Activated naive CD4-positive, alpha-beta T cell treated with anti-CD3 and anti-CD28 coated beads, Interleukin-2, amount 50 U/mL, for 16 hours (primary cell): ENCODE measurements at places on chromosomes 6 and 20.
A peak's percentile ranks its signal among the peaks of the same experiment; 100 is the strongest.

- peak; percentile 55 for DNase-seq
Observed at GRCh38 chr6:392441-393390, 1.2 kb downstream of the IRF4 start.

GRCh38 chr6:72911463-72912155 is 289.7 kb downstream of the KCNQ5 start:
- DNase-seq = no peak

DNA sequence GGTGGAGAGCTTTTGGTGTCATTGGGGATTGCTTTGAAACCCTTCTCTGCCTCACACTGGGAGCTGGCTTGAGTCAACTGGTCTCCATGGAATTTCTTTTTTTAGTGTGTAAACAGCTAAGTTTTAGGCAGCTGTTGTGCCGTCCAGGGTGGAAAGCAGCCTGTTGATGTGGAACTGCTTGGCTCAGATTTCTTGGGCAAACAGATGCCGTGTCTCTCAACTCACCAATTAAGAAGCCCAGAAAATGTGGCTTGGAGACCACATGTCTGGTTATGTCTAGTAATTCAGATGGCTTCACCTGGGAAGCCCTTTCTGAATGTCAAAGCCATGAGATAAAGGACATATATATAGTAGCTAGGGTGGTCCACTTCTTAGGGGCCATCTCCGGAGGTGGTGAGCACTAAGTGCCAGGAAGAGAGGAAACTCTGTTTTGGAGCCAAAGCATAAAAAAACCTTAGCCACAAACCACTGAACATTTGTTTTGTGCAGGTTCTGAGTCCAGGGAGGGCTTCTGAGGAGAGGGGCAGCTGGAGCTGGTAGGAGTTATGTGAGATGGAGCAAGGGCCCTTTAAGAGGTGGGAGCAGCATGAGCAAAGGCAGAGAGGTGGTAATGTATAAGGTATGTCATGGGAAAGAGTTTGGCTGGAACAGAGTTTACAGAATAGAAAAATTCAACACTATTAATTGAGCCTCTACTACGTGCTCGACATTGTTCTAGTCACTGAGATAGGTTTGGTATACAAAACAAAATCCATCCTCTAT is 31.2 kb downstream of the SRSF3 start:
- no peak for DNase-seq

- no peak for DNase-seq
Observed at GRCh38 chr20:5136096-5136495, 9.3 kb downstream of the CDS2 start.

DNA sequence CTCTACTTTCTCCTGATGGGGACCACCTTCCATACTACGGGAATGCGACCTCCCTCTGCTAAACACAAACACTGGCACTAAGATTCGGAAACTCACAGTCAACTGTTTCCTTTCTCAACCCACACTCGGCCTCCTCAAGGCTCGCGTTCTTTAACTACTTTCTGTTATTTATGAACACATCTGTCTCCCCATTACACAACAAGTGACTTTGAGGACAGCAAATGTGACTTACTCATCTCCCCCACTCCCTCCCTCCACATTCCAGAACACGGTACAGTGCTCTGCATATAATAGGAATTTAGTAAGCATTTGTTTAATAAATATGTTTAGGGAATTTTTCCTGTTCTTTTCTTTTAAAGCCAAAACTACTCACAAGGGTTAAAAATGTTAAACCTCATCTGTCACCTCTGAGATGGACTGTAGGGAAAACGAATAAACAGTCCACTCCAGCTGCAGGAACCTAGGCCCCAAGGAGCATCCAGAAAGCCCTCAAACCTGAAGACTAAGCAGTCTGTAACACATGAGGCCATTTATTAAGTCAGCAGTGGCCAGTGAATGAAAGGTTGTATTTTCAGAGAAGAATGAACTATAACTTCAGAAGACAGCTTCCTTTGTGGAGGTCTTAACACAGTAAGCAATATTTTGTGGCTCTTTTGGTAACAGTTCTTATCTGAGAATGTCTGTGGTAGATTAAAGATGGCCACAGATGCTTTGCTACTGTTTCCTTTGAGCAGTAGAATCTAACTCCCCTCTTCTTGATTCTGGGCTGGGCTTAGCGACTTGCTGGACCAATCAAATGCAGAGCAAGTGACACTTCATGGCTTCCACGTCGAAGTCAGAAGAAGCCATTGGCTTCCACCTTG is 209.6 kb upstream of the DTNBP1 start:
- no peak for DNase-seq

GRCh38 chr6:68069921-68070710 is 565.0 kb upstream of the ADGRB3 start:
- no peak for DNase-seq

DNA sequence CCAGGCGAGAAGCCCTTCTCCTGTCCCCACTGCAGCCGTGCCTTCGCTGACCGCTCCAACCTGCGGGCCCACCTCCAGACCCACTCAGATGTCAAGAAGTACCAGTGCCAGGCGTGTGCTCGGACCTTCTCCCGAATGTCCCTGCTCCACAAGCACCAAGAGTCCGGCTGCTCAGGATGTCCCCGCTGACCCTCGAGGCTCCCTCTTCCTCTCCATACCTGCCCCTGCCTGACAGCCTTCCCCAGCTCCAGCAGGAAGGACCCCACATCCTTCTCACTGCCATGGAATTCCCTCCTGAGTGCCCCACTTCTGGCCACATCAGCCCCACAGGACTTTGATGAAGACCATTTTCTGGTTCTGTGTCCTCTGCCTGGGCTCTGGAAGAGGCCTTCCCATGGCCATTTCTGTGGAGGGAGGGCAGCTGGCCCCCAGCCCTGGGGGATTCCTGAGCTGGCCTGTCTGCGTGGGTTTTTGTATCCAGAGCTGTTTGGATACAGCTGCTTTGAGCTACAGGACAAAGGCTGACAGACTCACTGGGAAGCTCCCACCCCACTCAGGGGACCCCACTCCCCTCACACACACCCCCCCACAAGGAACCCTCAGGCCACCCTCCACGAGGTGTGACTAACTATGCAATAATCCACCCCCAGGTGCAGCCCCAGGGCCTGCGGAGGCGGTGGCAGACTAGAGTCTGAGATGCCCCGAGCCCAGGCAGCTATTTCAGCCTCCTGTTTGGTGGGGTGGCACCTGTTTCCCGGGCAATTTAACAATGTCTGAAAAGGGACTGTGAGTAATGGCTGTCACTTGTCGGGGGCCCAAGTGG is 5.3 kb downstream of the SNAI1 start:
- DNase-seq = no peak

DNA sequence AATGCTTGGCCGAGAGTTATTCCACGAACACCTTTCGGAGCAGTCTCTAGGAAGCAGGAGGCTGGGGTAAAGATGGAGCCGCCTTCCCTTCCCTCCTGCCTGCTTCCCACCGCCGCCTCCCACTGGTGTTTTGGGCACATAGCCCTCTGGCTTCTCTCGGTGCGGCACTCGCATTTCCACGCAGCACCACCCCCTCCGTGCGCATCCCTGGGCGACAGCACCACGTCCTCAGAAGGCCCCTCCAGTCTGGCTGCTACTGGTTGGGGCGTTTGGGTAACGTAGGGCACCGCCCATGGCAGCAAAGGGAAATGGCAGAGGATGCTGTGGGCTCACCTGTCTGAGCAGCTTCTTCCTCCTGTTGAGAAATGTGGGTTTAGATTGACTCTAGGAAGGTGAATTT is 2.4 kb downstream of the COL20A1 start:
- no peak for DNase-seq

GRCh38 chr20:37414224-37415035 is 68.5 kb downstream of the SRC start:
- DNase-seq = no peak

DNA sequence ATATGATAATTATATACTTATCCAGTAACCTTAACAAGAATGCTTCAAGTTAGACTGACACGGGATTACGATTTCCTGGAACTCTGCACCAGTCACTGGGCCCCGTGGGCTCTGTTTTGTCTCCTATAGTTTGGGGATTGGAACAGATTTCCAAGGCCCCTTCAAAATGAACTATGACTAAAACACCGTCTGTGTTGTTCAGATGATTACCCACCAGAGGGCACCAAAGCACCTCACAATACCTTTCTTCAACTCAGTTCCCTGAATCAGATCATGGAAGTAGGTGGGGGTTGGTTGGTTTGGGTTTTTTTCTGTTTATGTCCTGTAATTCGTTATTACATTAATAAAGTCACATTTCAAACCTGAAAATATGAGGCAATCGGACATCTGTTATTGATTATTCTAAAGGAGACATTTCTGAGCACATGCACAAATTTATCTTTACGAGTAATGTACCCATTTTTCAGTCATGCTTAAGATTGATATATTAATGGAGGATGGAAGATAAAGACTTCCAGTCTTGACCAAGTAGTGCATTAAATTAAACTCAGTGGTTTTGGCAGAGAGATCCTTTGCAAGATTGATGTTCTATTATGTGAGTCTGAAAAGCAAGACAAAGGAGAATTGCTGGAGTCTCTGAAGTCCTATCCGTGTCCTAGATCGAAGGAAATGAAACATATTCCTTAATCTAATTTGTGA is 112.0 kb upstream of the COL21A1 start:
- DNase-seq = peak; percentile 48

DNA sequence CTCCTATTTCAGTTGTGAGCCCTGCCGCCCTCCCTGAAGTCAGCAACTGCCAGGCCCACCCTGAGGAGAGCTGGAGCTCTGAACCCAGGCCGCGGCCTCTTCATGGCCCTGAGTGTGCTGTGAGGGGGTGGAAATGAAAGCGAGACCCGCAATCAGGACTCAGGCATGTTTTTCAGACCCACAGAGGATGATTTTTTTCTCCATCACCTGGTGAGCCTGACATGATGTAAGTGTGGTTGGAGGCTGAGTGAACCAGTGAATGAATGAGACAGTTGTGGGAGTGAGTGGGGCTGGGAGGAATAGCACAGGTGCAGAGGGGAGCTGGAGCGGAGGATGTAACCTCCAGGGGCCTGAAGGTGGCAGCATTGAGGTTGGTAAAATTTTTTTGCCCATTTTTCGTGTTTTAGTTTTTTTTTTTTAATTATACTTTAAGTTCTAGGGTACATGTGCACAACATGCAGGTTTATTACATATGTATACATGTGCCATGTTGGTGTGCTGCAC is 18.3 kb downstream of the RAET1L start:
- peak; percentile 54 for DNase-seq

DNA sequence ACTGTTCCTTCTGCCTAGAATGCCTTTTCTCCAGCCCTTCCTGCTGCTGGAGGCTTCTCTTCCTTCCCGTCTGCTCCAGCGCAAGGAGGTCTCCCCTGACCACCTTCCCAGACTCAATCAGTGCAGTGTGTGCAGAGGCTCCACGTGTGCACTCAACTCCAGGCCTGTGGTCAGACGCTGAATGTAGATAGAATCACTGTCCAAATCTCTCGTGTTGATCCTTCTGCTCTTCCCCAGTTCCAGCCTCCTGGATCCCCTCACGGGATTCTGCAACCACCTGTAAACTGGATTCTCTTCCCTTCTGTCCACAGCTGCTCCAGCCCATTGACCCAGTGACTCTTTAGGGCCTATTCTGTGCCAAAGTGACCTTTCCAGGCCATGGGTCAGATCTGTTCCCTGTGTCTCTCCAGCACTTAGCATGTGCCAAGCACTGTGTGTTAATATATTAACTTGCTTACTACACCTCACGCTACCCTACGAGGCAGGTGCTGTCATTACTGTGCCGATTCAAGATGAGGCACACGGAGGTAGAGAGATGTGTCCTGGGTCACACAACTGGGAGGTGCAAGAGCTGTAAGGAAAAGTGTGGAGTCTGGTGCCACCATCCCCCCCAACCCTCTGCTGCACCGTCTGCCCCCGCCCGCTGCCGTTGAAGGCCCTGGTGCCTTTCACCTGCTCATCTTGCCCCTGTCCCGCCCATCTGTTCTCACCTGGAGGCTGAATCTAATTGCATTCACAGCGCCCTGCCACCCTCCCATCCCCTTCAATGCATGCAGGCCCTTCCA is 112.2 kb downstream of the SULF2 start:
- no peak for DNase-seq

DNA sequence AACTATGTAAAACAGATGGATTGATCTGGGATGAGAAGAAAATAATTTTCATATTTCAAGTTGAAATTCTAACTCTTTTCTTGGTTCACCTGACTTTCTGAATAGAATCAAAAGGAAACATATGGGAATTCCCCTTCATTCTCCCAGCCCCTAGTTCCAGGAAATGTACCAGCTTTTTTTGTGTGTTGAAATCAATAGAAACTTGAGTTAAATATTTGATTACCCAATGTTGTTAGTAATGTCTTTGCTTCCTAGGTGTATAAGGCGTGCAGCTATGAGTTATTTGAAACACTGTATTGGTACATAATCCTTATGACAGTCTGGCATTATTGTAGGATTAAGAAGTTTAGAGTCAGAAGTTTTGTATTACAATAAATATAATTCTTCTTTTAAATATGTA is 21.5 kb downstream of the VNN2 start:
- DNase-seq = no peak

DNA sequence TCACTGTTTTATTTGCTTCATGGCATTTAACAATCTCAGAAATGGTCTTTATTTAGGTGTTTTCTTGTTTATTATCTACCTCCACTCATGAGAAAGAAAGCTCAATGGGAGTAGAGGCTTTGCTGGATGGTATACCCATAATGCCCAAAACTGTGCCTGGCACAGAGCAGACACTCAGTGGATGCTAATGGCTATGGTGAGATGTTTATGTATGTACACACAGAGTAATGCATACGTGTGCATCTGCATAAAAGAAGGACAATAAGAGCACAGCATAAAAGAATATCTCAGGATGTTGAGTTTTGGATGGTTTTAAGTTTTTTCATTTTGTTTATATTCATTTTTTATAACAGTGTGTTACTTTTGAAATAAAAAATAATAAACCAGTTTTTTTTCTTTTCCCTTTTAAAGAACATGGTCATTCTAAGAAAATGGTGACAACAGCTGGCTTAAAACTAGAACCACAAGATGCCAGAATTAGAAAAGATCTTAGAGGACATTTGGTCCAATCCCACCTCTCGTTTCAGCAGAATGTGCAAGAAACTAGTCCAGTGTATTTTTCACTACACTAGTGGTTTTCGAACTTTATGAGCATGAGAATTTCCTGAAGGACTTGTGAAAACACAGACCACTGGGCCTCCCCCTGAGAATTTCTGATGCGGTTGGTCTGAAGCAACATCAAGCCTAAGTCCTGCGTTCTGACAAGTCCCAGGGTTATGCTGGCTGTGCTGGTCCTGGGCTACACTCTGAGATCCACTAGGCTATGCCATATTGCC is 131.9 kb downstream of the FYN start:
- DNase-seq = no peak

DNA sequence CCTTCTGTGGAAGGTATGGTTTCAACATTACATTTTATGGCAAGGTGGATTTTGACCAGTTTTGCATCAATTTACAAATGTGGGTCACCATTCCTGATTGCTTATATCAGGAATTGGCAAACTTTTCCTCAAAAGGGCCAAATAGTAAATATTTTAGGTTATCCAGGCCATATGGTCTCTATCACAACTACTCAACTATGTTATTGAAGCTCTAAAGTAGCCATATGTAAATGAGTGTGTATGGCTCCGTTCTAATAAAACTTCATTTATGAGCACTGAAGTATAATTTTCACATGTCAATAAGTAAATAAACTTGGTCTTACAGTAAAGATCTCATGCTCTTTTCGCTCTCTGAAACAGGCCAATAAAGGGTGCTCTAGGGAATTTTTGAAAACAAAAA is 362.7 kb upstream of the SASH1 start:
- no peak for DNase-seq
